CD4-positive, alpha-beta T cell treated with Interleukin-15 for 1 hour (primary cell): ENCODE measurements at places on chromosomes 3 and 15.

- no peak for DNase-seq
Observed at GRCh38 chr15:68730471-68730919, 90.2 kb downstream of the ANP32A start.

GRCh38 chr15:53246404-53246803 lies 456.3 kb upstream of the ONECUT1 start:
- DNase-seq = no peak

DNA sequence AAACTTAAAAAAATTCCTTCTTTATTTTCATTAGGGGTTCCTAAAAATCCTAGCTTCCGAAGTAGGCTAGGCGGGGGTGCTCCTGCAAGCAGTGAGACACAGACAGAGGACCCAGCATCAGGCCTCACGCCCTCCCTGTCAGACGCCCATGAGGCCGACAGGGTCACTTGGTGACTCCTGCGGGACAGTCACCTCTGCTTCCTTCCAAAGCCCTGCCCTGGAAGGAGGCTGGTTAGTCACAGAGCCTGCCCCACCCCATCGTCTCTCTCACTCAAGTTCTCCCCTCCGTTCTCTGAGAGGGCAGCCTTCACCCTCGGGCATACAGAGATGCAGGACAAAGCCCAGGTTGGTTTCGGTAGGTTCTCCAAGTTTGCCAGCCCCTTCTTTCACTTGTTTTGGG lies 38.6 kb downstream of the EHD4 start:
- DNase-seq = peak; percentile 49

DNA sequence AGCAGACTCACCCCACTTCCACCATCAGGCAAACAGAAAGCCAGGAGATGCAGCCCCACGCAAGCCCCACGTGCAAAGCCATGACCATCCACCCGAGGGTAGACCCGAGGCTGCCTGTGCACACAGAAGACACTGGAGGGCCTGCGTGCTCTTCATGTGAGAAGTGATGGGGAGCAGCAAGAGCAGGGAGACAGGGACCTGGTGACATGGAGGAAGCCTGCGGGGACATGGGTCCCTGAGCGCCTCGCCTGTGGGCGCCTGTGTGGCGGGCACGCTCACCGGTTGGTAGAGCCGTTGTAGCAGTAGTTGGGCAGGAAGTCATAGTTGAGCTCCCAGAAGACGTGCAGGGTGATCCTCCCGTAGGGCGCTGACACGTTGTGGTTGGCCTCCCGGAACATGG lies 65.0 kb downstream of the NIPA2 start:
- no peak for DNase-seq

DNA sequence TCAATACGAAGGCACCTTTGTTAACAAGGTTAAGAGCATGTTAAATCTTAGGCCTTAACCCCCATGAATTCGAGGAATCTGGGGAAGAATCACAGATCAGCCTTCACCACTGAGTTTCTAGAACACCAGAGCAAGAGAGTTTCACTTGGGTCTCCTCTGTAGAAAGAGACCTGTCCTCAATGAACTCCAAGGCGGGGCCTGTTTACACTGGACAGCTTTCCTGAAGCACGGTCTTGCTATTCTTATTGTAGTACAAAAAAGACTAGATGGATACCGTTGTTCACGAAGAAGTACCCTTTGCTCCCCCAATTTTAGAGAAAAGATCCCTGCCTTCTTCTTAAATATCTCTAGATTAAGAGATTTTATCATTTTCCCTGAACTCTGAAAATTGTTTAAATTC lies 64.9 kb downstream of the USF3 start:
- no peak for DNase-seq

- no peak for DNase-seq
Observed at GRCh38 chr3:77186728-77187127, 146.8 kb downstream of the ROBO2 start.

GRCh38 chr15:55989383-55989782 lies 4.0 kb downstream of the NEDD4 start:
- no peak for DNase-seq

DNA sequence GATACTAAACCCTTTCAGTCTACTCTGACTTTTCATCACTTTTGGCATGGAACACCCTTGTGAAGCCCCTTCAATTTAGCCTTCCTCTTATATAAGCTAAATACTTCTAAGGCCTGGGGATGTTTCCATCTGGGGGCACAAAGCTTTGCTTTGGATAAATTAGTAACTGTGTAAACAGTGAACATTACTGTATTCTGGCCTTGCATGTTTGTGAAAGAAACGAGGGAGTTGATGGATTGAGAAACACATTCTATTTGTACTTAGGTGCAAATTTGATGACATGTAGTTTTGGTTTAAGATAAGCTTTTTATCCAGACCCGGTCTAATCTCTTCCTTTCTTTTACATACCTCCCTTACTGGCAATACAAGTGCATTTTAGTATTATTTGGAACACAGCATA lies 19.7 kb downstream of the PSMD6 start:
- DNase-seq = no peak

DNA sequence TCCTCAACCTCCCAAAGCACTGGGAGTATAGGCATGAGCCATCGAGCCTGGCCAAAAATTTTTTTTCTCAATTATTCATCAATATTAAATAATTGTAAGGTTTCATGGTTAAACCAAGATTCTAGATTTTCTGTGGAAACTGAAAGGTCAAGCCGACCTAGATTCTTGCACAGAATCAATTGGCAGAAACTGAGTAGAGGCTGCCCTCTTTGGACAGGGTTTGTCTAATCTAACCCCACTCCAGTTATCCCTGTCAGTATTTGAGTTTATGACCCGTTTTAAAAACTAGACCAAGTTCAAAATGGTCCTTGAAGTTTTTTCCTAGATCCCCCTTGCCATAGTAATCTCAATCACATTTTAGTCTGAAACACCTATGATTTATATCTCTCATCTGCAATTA lies 8.6 kb upstream of the ADAM10 start:
- DNase-seq = no peak

DNA sequence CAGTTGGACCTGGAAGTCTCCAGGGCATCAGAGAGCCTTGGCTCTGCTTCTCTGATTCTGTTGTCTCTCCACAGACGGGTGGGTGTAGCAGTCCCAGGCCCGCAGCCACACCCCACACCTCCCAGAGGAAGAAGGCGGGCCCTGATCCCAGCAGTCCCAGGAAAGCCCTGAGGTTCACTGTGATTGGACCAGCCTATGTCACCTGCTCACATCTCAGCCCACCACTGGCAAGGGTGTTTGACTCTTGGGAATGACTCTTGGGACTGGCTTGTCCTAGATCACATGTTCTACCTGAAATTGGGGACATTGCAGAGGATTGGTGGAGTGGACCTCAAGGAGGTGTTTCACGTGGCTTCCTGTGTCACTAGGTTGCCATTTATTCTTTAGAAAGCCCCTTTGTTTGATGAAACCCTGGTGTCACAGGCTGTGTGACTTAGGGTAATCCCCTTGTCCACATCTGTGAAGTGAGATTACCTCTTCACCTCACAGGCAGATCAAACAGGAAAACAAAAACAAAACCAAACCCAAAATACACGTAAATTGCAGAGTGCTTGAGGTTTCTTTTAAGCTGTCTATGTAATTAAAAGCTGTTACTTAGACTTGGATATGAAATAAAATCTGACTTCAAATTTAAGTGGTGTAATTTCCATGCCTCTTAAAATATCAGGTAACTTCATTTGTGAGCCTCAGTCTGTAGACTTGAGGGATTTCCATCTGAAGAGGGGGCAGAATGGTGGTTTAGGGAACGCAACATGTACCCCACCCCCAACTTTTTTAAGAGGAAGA lies 26.7 kb downstream of the FLNB start:
- peak; percentile 55 for DNase-seq

DNA sequence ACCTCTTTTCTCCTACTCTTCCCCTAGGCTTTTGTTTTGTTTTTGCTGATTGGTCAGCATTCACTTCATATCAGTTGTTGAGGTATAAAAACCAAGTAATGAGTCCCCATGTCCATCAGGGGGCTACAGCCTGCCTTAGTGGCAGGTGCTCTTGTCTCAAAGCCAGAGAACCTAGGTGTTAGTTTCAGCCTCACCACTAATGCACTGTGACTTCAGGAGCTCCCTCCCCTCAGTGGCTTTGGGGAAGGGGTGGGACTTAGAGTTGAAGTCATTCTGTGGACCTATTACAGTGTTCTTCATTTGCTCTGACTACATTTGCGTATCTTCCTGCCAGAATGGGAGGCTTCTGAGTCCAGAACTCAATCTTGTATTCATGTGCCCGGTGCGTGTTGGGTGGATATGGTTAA lies 41.6 kb downstream of the NR2C2 start:
- peak; percentile 42 for DNase-seq

GRCh38 chr3:181753391-181753790 lies 41.7 kb downstream of the SOX2 start:
- no peak for DNase-seq

GRCh38 chr15:57251308-57251707 lies 125.0 kb upstream of the CGNL1 start:
- DNase-seq = no peak

- no peak for DNase-seq
Observed at GRCh38 chr15:68363353-68363752, 68.6 kb downstream of the ITGA11 start.

GRCh38 chr3:152961323-152961722 lies 126.4 kb downstream of the P2RY1 start:
- no peak for DNase-seq

DNA sequence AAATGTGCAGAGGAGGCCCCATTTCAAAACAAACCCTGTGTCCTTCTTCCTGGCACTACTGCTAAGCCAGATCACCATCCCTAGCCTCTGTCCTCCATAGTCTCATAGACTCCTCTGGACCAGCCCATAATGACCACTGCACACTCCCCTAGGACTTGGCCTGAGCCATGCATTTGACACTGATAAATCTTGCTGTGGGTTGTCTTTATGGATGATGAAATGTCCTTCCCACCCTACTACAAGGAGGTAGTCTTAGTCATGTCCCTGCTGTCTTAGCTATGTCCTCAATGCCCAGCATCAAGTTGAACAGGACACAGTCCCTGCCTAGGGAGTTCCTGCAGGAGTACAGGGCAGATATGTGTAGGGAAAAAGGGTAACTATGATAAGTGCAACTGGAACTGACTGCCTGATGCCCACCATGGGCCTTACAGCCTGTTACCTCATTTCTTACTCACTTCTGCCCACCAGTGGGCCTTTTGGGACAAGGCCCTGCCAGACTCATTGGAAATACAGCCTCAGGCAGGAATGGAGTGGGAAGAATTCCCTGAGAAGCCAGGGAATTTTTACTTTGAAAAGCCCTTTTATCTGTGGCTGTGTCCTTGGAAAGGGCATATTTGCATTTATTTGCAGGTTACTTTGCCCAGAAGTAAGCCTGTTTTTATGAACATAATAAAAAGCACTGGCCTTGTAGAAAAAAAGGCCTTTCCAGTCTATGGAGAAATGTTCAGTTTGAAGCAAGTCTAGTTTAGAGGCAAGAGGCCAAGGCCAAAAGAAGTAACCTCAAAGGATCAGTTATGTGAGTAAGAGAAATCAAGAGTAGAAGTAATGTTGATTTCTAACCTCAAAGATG lies 199.6 kb upstream of the EIF1B start:
- DNase-seq = no peak

DNA sequence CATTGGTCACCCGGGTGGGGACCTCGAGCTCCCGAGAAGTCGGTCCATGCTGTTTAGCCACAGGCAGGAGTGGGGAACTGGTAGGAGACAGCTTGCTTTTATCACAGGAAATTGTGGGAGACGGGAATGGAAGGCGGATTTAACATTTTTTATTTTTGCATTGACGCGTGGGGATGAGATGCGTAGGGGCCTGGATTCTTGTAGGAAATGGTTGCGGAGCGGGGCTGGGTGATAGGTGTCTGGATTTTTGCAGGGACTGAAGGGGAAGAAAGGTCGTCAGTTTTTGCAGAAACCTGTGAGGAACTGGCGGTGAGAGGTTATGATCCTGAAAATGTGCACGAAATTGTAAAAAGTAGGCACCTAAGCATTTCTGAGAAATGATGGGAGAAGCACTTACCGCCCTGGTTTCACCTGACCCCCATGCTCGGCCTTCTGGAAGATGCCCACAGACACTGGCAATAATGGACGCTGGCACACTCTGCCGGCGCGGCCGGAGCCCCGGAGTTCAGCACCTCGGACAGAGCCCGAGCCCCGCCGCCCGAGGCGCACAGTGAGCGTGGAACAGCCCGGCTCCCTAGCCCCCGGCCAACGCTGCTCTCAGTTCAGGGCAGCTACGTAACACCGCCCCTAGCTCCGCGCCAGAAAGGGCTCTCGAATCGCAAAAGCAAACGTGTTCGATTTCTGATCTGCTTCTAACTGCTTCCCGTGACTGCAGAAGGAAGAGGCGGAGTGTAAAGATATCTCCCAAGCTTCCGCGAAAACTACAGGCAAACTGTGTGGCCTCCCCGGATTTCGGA lies 928 bp downstream of the ANKRD34C start:
- no peak for DNase-seq

GRCh38 chr3:81459733-81460132 lies 301.7 kb downstream of the GBE1 start:
- no peak for DNase-seq

DNA sequence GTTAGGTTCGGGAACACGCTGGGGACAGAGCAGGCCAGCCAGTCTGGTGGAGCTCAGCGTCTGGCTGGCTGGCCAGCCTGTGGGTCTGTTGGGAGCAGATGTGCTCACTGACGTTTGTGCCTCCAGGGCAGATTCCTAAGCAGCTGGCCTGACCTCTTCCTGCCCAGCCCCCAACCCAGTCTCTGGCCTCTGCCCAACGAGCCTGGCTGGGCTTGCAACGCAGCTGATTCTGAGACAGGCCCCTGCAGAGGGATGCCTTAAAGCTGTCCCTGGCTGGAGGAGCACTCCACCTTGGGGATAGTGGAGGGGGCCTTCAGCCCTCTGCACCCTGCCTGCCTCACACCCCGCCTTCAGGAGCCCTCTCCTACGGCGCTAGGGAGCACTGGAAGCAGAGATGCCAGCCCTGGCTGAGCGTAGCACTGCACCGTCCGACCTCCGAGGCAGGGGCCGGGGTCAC lies 46.0 kb downstream of the KLF13 start:
- no peak for DNase-seq

- DNase-seq = no peak
Observed at GRCh38 chr3:36804295-36805055, 40.1 kb upstream of the DCLK3 start.

DNA sequence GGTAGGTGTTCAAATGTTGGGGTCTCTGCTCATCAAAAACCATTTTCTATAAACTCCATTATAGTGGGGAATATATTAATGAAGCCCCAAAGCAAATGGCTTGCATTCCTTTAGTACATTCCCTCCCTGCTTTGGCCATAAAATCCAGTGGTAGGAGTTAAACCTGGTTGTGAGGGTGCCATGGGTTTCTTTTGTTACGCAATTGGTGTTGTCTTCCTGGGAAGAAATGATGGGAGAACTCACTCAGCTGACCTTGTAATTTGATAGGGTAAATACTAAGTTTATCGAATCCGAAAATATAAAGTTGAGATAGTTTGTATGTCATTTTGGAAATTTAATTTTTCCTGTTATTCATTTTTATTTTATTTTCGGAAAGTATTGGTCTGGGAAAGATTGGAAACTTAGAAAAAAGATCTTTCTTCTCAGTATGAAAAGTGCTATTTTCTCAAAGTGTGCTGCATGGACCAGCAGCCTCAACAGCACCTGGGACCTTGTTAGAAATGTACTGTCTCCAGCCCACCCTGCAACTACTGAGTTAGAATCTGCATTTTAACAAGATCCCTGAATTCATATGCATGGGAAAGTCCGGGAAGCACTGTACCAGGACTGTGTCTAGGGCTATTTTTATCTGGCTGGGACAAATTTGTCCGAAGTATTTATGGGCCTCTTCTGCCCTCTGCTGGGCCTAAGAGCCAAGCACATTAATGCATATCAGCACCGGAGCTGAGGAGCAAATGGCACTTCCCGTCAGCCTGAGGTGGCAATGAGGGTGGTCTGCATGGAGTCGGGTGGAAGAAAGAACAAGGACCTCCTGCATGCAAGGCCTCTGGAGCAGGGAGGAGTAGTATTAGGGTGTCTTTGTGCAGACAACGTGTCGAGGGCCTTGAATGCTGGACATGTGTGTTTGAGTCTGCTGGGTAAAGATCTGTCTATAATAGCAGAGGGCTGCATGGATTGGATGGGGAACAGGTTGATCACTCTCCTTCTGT lies 54.7 kb downstream of the FAM81A start:
- DNase-seq = peak; percentile 53
